ENCODE measurements at places on chromosomes 12 and 14.

DNA sequence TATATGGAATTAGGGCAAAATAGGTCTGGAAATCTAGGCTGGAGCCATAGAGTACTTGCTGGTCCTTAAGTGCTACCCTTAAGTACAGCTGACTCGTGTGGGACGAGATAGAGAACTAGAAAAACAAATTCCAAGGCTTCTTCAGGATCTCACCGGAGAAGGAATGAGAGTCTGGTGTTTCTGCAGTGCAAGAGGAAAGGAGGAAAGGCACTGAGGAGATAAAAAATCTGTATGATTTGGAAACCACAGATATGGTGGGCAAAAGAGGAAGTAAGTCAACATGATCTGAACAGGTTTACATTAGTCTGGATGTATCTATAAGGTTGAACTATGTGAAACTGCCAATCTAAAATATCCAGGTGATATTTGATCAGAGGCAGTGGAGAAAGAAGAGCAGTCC, 134.4 kb upstream of the SOX5 start:
- DNase-seq: no peak

GRCh38 chr12:47714826-47715386, 9.1 kb upstream of the RPAP3 start:
- no peak for DNase-seq

GRCh38 chr14:32703183-32703621, 235.5 kb upstream of the NPAS3 start:
- DNase-seq: no peak

DNA sequence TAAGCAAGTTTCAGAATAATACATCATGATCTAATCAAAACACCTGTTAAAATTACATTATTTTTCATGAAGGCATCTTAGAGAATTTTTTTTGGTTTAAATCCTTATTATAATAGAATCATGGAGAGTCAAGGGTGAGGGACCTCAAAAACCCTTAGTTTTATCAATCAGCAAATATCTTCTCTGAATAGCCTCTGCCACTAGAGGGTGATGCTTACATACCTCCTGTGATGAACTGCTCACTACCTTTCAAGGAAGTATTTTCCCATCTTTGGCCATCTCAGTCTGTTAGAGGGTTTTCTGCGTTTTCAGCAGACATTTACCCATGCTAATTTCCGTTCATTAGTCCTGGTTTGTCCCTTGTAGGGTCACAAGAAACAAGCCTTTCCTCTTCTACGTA, 200.2 kb downstream of the TRHDE start:
- no peak for DNase-seq

- no peak for DNase-seq
Observed at GRCh38 chr14:37195327-37195726, 2.4 kb upstream of the MIPOL1 start.

GRCh38 chr12:104604995-104605675, 148.4 kb downstream of the CHST11 start:
- DNase-seq: no peak

DNA sequence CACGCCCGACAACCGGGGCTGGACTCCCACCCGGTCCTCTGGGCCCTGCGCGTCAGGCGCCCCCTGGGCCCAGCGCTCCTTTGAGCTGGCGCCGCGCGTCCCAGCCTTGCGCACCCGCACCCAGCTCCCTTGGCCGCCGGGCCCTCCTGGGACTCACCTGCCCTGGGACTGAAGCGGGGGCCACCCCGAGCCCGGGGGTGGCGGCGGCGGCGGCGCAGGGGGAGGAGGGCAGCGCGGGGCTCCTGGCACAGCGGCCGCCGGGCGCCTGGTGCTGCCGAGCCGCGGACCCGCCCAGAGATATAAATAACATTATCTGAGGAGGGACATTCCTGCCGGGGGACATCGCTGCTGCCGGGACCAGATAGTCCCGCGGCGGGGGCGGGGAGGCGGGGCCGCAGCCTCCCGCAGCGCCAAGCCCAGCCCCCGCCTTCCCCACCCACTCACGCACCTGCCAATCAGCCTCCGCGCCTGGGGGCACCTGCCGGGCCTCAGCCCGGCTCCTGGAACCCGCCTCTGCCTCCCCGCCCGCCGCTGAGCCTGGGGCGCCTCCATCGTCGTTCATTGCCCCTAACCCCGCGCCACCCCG, at the start of gene SPTB:
Gene SPTB (minus strand): TSS at position 273 of the 586 bp plus-strand sequence. CDS start 56,813 bp downstream, outside the sequence.
- peak; percentile 38 for DNase-seq

- DNase-seq: no peak
Observed at GRCh38 chr12:75317784-75318183, 12.3 kb downstream of the CAPS2 start.

GRCh38 chr12:47743311-47743860, 15.3 kb downstream of the RAPGEF3 start:
- no peak for DNase-seq

DNA sequence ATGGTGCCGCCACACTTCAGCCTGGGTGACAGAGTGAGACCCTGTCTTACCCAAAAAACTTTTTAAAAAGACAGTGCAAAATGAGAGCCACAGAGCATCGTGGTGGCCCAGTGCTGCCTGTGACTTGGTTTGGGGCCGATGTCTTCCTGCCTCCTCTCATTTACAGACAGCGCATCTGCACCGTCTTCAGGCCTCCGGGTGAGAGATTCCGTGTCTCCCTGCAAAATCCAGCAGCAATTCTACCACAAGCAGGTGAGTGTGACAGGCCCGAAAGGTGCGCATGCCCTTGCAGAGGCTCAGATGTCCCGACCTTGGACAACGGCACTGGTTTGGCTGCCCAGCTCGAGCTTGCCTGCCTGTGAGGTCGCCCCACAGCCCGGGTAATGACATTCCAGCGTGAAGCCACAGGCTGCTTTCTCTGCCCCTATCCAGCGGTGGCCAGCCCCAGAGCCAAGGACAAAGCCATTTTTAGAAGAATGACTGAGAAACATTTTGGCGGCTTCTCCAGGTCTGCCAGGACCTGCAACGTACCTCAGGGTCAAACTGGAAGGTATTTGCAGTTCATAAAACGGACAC, 70.3 kb upstream of the RFLNA start:
- DNase-seq: no peak

DNA sequence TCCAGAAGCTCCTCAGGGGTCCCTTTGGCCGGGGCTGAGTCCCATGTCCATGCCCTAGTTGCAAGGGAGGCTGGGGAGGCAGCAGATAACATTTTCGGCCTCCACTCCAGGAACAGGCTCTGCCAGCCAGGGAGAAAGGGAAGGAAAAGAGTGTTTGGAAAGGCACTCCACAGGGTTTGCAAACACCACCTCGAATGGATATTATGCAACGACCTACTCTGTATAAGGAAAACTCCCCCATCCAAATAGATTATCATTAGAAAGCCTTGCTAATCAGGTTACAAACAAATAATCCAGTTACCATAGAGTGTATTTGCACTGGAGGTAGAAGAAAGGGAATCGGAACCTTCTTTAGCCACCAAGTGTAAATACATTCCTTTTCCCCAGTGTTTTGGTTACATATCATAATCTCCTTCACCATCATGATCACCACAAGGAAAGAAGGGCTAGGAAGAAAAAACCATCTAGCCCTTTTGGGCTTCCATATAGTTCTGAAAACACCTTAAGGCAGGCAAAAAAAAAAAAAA, 40.4 kb downstream of the TMCC3 start:
- DNase-seq: no peak

- DNase-seq: peak; percentile 50
Observed at GRCh38 chr14:106564058-106564643, 1037.8 kb downstream of the TMEM121 start.

DNA sequence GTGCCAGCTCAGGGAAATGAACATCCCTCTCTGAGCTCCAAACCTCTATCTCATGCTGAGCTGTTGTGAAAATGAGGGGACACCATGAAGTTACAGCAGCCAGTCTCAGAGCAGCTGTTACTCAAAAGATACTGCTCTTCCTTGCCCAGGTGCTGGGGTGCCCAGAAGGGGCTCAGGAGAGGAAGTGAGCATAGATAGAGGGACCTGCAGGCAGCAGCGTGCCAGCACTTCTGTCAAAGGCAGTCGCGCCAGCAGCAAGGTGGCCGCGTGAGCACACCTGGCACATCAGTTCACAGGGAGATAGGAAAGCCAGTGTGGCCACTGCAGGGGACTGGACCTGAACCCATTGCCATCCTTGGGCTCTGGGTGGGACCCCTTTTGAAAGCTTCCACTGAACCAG, 27.8 kb downstream of the C14orf132 start:
- DNase-seq: no peak

DNA sequence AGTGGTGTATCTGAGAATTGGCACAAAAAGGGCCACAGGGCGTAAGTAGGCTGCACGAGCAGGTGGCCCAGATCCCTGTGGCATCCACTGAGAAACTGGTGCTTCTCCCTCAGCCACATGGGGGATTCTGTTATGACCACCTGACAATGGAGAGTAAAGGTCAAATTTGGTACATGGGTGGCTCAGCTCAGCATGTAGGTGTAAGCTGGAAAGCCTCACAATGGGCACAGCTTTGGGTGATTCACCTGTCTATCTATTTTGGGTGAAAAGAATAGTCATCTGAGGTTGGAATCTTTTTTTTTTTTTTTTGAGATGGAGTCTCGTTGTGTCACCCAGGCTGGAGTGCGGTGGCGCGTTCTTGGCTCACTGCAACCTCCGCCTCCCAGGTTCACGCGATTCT, 163.4 kb upstream of the TMEM260 start:
- no peak for DNase-seq

DNA sequence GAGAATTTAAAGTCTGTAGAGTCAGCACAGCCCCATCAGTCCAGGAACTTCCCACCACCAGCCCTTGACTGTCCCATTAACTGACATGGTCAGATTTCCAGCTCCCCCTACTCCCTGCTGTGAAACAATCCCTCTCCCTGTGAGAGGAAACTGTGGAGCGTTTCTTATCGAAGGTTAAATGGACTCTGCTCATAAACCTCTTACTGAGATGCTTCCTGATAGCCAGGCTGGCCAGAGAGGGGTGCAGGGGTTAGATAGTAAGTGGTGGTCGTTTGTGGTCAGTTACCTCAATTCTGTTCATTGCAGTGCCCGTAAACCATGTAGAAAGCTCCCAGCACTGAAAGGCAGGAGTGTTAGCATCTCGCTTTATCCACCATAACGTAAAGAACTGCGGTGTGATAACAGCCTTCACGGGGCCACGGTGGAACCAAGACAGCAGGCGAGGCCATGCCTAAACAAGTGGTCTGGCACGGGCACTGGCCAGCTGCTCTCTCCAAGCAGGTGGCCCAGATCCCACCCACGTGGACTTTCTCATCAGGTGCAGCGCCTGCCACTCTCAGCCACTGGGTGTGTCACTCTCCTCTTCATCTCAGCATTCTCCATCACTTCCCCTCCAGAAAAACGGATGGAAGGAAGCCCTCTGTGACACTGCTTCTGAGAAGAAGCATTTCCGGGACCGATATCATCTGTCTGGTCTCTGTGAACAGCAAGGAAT, 102.2 kb downstream of the FBXL14 start:
- DNase-seq: no peak

- no peak for DNase-seq
Observed at GRCh38 chr14:32217301-32217700, 14.2 kb upstream of the RNU6-8 start.

- no peak for DNase-seq
Observed at GRCh38 chr14:99262977-99263448, 9.0 kb downstream of the BCL11B start.

DNA sequence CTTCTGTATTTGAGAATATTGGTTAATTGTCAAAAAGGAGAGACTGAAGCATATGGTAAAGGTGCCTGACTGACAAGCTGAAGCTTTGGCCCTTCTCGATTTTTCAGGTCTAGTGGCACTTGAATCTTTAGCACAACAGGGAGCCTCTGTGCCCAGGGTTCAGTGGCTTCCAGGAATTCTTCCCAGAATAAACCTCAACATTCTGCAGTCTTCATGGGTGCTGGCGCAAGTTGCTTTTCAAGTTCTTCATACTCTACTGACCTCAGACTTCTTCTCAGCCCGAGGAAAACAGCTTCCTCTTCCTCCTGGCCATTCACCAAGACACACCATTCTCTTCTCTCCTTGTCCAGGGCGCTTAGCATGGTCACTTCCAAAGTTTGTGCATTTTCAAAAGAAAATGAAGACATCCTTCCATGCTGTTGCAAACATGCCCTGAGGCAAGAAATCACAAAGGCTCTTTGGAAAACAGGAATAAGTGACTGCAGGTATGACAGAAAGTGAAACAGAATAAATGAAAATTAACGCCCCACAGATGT, 89.9 kb downstream of the MGST1 start:
- no peak for DNase-seq

GRCh38 chr12:49619286-49619685, 4.1 kb upstream of the PRPF40B start:
- DNase-seq: no peak

- no peak for DNase-seq
Observed at GRCh38 chr14:101409006-101409543, 152.2 kb upstream of the DIO3 start.

- no peak for DNase-seq
Observed at GRCh38 chr14:100816950-100817901, 8.7 kb upstream of the MEG3 start.

DNA sequence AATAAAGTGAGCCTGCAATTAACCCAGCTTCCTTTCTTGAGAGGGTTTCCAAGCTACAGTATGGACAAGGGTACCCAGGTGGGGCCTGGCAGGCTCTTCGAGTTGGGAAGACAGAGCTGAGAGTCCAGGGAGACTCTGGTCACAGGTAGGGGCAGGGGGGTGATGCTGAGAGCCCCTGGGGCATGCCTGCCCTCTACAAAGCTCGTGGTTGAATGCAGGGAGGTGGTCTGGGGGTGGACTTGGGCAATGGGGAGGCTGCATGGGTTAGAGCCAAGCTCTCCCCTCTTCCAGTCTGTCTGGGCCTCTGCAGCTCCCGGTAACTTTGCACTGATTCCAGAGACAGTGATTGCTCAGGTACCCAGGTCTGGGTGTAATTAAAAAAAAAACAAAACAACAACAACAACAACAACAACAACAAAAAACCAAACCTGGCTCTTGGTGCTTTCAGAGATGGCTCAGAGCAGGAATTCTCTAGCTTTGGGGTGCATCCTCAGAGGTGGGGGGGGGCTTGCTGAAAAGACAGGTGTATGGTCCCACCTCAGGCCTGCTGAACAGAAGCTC, 30.8 kb upstream of the PPP2R5C start:
- DNase-seq: no peak

- no peak for DNase-seq
Observed at GRCh38 chr14:32009976-32010581, 67.0 kb upstream of the ARHGAP5 start.

DNA sequence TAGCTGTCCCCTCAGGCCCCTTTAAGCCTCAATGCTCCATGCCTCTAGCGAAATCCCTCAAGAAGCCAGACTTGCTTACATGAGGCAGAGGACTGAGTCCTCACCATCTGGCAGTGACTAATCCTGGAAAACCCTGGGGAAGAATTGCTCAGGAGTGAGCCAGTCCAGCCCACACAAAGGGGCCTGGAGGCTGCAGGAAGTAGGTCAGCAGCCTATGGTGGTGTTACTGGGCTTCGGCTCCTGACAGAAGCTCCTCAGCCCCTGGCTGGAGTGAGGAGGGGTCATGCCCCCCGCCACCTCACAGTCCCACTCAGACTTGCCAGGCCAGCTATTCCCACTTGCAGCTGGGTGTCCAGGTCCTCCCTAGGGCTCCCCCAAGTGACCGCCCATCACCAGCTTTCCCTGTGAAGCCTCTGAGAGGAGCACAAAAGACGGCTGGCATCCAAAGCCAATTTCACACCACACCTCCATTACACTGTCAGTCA, 250.5 kb downstream of the DPF3 start:
- no peak for DNase-seq

All from T-helper 1 cell (primary cell).